ENCODE measurements at places on chromosomes 2 and 18. TPM values are rescaled to one million over a fixed set of nuclear protein-coding genes. Genes with fewer than 3 reads are reported as not detected.

The TANC1 gene
- 47.5 TPM for total RNA-seq

The CIDEA gene
- total RNA-seq: 0.48 TPM

DNA sequence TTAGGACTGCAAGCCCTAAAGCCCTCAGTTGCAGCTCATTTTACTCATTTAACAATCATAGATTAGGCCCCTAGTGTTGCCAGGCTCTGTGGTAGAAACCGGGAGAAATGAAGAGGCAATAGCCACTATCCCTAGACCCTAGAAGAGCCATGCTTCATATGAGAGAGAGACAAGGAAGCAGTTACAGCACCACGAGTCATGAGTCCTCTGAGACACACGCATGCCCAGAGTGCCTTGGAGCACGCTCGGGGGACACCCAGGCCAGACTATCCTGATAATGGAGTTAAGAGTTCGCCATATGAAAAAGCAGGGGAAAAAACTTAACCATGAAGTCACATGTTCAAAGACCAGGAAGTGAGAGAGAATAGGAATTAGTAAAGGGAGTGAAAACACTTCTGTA is 321.5 kb upstream of the PKDCC start:
- DNase-seq: no peak

- peak; percentile 56 for DNase-seq
These were observed 58.3 kb downstream of the FBXO36 start for GRCh38 chr2:229980431-229981184.

All from urinary bladder (tissue), 4 donors.